IPS DF 6.9 (cell line): ENCODE measurements at places on chromosomes 7 and 10.

- H3K27me3 ChIP-seq = no peaks in the 10 kb centered on the region
- DNase-seq = no peak
- H3K4me3 ChIP-seq = no peak overlapping the region
- no peaks in the 10 kb centered on the region for H3K36me3 ChIP-seq
Observed at GRCh38 chr10:44396671-44397191, 11.8 kb upstream of the CXCL12 start.

DNA sequence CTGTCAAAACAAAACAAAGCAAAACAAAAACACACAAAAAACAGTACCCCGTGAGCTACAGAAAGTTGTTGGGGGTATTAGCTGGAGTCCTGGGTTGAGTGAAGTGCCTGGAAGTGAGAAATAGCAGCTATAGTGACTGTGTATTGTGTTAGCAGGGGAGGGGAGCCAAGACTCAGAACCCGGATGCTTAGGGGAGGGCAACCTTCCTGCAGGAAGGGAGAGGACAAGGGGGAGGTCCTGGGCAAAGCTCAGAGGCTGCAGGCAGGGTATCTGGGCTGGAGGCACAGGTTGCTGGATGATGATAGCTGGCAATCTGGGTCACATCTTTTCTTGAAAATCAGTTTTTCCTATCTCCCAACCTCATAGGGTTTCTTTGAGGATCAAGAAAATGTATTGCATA is 75.8 kb upstream of the PARD3 start:
- no peaks in the 10 kb centered on the region for H3K27me3 ChIP-seq
- H3K27ac ChIP-seq = no peak overlapping the region
- DNase-seq = no peak
- no peaks in the 10 kb centered on the region for H3K36me3 ChIP-seq
- no peak overlapping the region for H3K4me3 ChIP-seq
- no peaks in the 10 kb centered on the region for H3K4me1 ChIP-seq

DNA sequence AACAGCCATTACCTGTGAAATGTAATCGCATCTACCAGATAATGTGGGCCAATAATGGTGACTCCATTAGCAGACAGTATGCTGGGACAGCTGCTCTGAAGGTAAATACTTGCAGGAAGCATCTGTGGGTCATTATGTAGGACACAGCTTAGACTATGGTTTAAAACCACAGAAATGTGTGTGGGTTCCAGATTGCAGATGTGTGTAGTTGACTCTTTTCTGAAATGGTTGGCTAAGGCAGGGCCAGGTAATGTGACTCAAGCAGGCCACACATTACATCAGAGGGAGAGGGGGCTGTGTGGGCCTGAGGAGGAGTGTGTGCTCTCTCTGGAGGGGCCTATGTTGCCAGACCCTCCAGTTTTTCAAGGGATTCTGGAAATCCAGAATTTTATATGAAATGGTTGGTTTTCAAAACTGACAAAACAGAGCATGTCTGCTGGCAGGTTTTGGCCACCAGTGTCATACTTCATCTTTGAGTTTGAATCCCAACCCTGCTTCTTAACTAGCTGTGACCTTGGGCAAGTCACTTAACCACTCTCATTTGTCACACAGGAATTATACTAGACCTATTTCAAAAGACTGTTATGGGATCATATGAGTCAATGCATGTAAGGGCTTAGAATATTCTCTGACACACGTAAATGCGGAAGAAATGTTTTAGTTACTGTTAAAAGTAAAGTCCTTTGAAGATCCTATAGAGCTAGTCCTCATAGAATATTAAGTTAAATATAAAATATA is 64.5 kb downstream of the MCMBP start:
- H3K4me3 ChIP-seq = no peak overlapping the region
- no peaks in the 10 kb centered on the region for H3K36me3 ChIP-seq
- no peaks in the 10 kb centered on the region for H3K27me3 ChIP-seq
- no peak for DNase-seq

DNA sequence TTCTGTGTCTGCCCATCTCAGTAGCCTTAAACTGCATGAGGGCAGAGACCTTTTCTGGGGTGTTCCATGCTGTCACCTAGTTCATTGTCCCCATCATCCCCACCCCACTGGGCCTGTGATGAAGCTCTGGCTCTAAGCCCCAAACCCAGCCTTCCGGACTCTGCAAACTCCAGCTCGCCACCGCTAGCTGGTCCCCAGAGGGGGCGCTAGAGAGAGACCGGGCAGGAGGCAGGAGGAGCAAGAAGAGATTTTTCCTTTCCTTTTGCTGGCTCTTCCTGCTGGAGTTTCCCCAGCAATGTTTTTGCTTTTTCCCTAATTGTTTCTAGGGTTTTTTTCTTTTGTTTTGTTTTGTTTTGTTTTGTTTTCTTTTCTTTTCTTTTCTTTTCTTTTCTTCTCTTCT is 234.4 kb downstream of the TEX36 start:
- H3K27me3 ChIP-seq = no peaks in the 10 kb centered on the region
- no peaks in the 10 kb centered on the region for H3K4me1 ChIP-seq
- no peak overlapping the region for H3K27ac ChIP-seq
- H3K4me3 ChIP-seq = no peak overlapping the region

- H3K27ac ChIP-seq = no peak overlapping the region
- no peak for DNase-seq
- no peaks in the 10 kb centered on the region for H3K36me3 ChIP-seq
- no peak overlapping the region for H3K4me3 ChIP-seq
Observed at GRCh38 chr10:30915146-30915545, 116.5 kb downstream of the ZNF438 start.

DNA sequence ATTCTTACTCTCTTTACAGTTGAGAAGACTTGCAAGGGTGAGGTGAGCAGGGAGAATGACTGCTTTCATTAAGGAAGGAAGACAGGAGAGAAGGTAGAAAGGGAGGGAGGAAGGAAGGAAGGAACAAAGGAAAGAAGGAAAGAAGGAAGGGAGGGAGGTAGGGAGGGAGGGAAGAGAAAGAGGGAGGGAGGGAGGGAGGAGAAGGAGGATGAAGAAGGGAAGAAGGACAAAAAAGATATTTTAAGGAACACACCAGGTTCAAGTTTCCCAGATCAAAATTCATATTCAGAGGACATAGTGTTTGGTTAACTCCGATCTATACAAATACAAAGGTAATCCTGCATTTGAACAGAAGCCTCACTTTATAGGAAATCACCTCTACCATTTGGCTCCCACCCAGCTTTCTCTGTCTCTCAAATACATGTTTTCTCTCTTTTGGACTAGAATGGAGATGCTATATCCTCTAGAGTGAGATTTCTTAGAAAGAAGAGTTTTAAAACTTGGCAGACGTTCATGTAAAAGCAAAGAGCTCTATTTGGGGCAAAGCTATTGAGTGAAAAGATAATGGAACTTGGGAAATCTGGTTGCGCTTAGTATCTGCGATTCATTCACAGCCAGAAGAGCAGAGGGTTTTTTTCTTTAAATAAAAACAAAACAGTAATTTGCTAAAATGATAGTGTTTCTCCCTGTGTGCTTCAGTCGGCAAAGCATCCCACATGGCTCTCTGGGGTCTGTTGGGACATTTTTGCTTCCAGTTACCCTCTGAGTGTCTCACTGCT is 261.9 kb upstream of the LYZL1 start:
- no peaks in the 10 kb centered on the region for H3K27me3 ChIP-seq
- no peak overlapping the region for H3K27ac ChIP-seq
- no peaks in the 10 kb centered on the region for H3K36me3 ChIP-seq
- H3K4me3 ChIP-seq = no peak overlapping the region
- DNase-seq = no peak

- H3K36me3 ChIP-seq = peaks cover 19% of the 10 kb centered on the region; the same call in 1 of the 2 replicates
- no peak overlapping the region for H3K4me3 ChIP-seq
- H3K27me3 ChIP-seq = no peaks in the 10 kb centered on the region; the same call in 1 of the 2 replicates
- DNase-seq = no peak
- no peaks in the 10 kb centered on the region; the same call in 1 of the 2 replicates for H3K4me1 ChIP-seq
Observed at GRCh38 chr7:1151156-1151555, 8.8 kb downstream of the ZFAND2A start.

DNA sequence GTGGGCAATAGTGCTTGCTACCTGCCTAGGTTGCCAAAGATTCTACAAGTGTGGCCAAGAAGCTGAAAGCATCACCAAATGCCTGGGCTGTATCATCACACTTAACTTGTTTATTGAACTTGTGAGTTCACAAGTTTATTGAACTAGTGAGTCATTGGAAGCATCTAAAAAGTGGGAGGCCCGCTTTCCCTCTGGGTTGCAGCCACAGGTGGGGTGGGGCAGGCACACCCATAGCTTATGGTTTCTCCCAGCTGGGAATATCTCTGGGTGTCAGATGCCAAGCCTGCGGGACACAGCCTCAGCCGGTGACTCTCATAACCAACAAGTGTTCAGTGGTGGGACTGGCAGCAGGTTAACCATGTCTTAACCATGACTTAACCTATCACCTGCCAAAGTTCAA is 145.9 kb upstream of the FAM13C start:
- H3K27me3 ChIP-seq = no peaks in the 10 kb centered on the region
- no peak overlapping the region for H3K27ac ChIP-seq
- H3K4me1 ChIP-seq = no peaks in the 10 kb centered on the region
- H3K36me3 ChIP-seq = no peaks in the 10 kb centered on the region
- no peak for DNase-seq

DNA sequence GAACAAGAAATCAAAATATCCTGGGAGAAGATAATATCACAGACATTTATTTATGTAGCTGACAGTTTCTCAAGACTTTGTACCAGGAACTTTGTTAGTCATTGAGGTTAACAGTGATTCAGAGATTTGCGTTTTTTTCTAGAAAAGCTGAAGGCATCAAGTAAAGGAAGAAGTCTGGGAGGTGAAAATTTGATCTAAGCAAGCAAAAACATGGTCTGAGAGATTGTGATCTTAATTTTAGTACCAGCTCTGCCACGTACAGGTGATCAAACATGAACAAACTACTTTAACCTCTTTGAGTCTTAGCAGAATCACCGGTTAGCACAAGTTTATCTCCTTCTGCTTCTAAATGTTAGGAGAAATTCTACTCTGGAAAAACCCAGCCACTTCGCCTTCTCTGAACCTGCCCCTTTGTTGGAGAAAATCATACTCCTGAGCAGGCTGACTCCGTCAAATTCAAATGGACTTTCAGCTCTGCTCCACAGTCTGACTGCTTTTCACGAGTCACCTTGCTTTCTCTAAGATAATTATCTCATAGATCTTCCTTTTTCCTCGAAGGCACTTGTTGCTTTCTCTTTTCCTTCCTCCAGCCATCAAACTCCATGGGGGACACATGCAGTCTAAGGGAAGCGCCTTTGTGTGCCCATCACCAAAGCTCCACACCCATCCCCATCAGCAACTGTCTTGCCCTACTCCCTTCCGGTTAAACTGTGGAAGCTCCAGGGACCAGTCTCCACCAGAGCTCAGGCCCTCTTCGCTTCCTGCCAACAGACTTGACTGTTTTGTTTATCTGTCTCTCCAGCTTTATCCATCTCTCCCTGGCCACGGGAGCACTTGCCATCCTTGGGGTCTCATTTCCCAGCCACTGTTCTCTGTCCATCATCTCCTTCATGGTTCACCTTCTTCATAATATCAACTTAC is 86.3 kb downstream of the PRKCQ start:
- H3K36me3 ChIP-seq = no peaks in the 10 kb centered on the region
- H3K4me3 ChIP-seq = no peak overlapping the region
- H3K4me1 ChIP-seq = no peaks in the 10 kb centered on the region
- no peaks in the 10 kb centered on the region for H3K27me3 ChIP-seq

GRCh38 chr10:17067376-17068264 is 62.0 kb downstream of the CUBN start:
- H3K4me1 ChIP-seq = no peaks in the 10 kb centered on the region
- H3K27ac ChIP-seq = no peak overlapping the region
- no peak overlapping the region for H3K4me3 ChIP-seq
- no peaks in the 10 kb centered on the region for H3K27me3 ChIP-seq

GRCh38 chr7:80107278-80107677 is 27.4 kb upstream of the GNAI1 start:
- H3K4me1 ChIP-seq = no peaks in the 10 kb centered on the region
- H3K27ac ChIP-seq = no peak overlapping the region
- H3K36me3 ChIP-seq = no peaks in the 10 kb centered on the region
- no peak overlapping the region for H3K4me3 ChIP-seq
- DNase-seq = no peak

DNA sequence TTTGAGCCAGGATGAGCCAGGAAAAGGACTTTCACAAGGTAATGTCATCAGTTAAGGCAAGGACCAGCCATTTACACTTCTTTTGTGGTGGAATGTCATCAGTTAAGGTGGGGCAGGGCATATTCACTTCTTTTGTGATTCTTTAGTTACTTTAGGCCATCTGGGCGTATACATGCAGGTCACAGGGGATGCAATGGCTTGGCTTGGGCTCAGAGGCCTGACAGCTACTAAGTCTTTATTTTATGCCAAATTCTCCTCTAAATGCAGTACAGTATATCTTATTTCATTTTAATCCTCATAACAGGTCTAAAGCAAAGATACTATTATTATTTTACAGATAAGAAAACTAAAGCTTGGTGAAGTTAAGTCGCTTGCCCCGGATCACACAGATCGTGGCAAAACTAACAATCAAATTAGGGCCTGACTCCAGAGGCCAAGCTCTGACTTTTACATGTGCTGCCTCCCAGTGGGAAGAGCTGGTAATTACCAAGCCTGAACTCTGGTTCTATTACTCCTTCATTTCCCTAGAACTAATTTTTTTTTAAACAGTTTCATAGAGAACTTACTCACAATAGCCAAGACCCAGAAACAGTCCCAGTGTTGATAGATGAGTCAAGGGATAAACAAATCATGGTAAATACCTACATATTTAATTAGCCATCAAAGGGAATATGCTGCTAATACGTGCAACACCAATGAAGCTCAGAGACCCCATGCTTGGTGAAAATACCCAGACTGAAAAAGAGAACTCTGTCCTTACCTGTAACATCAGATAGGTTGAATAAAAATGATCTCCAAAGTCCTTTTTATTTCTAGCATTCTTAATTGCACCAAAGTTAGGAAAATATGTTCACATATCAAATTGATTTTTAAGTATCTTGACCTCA is 35.4 kb downstream of the C7orf25 start:
- peak; percentile 63 for DNase-seq
- H3K27me3 ChIP-seq = no peaks in the 10 kb centered on the region
- H3K4me3 ChIP-seq = no peak overlapping the region
- peaks cover 3% of the 10 kb centered on the region; the same call in 1 of the 2 replicates for H3K36me3 ChIP-seq
- H3K27ac ChIP-seq = no peak overlapping the region

DNA sequence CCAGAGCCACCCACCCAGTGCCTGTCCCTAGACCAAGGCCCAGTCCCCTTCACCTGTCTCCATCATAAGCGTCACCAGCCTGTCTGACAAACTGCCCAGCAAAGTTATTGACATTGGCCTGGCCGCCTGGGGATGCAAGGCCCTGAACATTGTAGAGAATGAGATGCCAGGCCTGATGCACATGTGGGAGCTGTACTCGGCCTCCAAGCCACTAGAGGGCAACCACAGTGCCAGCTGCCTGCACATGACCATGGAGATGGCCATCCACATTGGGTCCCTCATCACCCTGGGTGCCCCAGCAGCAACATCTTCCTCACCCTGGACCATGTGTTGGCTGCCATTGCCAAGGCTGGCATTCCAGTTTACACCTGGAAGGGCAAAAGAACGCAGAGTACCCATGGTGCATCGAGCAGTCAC is 63.7 kb upstream of the ANTXRL start:
- no peak for DNase-seq
- H3K27ac ChIP-seq = no peak overlapping the region
- no peaks in the 10 kb centered on the region for H3K36me3 ChIP-seq
- H3K27me3 ChIP-seq = no peaks in the 10 kb centered on the region
- H3K4me3 ChIP-seq = no peak overlapping the region

GRCh38 chr7:122595885-122596284 is 103.0 kb downstream of the RNF133 start:
- no peak overlapping the region for H3K4me3 ChIP-seq
- DNase-seq = no peak
- H3K4me1 ChIP-seq = no peaks in the 10 kb centered on the region
- H3K27ac ChIP-seq = no peak overlapping the region
- H3K36me3 ChIP-seq = no peaks in the 10 kb centered on the region
